CD4-positive, alpha-beta T cell treated with Interleukin-10 for 1 hour (primary cell): ENCODE measurements at places on chromosomes 5 and 9.
A peak's percentile ranks its signal among the peaks of the same experiment; 100 is the strongest.

GRCh38 chr5:10743526-10743925 is 17.5 kb downstream of the DAP start:
- no peak for DNase-seq

GRCh38 chr5:157677931-157678330 is 6.6 kb downstream of the C5orf52 start:
- DNase-seq = no peak

DNA sequence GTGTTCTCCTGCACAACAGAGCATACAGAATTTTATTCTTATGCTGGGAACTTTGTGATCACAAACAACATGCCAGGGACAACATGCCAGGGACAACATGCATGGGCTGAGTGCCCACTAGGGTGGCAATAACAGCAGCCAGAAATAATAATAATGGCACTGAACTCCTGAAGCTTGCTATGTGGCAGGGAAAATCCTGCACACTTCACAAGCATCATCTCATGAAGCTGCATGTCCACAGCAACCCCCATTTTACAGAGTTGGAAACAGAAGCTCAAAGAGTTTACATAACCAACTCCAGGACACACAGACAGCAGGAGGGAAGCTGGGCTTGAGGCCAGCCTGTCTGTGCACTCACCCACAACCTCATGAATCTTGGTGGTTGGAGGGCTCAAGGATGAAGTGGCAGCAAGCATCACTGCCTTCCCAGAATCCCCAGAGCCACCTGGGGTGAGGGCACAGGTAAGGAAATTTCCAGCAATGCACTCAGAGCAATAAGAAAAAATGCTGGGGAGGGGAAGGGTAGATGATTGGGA is 111.4 kb downstream of the GABBR2 start:
- DNase-seq = no peak

DNA sequence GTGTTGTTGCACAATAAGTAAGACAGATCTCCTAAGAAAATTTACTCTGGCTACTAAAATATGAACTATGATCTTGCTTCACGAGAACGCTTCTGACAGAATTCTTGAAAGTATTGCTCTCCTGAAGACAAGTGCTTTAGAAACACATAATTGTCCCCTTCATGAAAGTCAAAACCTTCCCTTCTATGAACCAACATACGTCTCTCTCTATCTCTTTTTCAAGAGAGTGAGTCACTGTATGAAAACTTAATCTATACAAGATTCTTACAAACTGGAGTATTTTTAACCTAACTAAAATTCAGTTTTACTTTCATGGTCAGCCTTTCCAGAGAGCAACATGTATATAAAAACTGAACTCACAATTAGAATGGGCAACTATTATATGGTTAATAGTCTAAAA is 688.0 kb upstream of the CTNND2 start:
- DNase-seq = no peak

DNA sequence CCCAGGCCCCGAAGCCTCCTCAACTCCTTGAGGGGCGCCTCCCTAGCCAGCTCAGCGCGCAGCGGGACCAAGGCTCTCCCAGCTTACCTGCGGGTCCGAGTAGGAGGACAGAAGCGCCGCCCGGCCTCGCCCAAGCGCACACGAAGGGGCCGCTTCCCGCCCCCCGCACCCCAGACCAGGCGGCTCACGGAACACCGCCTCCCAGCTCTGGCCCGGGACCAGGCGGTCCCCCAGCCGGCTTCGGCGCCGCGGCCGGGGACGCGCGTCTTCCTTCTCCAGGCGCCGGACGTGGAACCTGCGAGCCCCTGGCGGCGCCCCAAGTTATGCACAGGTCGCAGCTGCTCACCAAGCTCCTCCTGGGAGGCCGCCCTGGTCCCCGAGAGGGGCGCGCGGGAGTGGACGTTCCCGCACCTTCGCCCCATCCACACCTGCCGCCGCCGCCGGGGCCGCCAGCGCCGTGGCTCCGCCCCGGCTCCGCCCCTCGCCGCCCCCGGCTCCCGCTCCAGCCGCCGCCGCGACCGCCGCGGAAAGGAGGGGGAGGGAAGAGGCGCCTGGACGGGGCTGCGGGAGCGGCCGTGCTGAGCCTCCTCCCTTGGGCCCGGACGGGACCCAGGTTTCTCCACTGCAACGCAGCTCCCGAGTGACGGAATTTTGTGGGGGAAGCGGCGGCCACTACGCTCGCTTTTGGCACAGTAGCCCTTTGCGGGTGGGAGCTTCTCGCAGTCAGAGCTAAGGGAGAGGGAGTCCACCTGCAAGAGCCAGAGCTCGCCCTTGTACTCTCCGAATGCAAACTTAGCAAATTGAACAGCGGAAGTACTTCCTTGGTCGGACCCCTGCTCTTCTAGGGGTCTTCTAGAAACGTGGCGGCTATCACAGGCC is 77.5 kb upstream of the IFNE start:
- DNase-seq = peak; percentile 59

- no peak for DNase-seq
Measured at GRCh38 chr5:98750693-98751092, 22.8 kb upstream of the RGMB start.

DNA sequence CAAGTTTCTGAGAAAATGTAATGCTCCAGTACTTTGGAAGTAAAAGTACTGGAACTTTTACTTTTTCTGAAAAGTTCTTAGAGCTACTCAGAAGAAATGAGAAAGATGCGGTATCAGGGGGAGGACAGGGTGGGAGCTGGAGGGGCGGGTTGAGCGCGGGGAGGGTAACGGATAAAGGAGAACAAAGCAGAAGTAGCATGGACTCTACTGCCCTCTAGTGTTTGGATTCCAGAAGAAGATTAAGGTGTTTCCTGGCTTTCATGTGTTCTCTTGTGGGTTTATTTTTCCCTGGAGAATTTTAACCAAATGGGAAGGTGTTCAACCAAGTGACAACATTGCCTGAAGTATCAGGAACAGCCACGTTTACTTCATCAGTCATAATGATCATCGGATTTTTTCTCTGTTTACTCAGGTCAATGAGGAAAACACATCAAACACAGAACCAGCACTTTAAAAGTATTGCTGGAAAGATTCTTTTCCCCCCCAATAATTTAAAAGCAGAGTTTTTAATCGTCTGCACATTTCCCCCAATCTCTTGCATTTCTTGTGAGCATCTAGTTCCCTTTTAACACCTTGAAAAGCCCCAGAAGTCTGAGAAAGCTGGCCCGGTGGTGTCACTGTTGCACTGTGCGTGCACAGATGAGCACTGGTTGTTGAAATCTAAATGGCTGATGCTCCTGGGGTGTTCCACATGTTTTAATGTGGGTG is 190.6 kb downstream of the MPDZ start:
- DNase-seq = no peak

- DNase-seq = no peak
Measured at GRCh38 chr5:160342413-160342941, 27.9 kb downstream of the C1QTNF2 start.

GRCh38 chr9:130993303-130994030 is 15.5 kb upstream of the LAMC3 start:
- no peak for DNase-seq

- DNase-seq = no peak
Measured at GRCh38 chr9:27353474-27354229, 56.7 kb upstream of the EQTN start.
